Common myeloid progenitor, CD34-positive (primary cell): ENCODE measurements at places on chromosomes 3 and 15.

DNA sequence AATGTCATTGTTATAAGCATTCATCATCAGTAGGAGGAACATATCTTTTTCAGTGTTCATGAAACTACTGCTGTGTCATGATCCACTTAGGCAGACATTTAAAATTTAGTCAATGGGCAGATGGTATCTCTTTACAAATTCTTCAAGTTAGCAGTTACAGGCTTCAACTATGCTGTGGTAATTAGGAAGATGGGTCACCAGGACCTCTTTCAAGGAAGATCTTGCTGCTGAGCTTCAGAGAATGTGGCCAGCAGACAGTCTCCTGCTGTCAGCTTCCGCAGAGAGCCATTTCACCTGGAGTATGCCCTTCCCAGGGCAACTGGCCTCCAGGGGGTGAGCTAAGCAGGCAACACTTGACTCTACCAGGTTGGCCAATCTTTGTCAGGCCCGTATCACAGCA is 19.4 kb downstream of the IFT57 start:
- no peak for DNase-seq

DNA sequence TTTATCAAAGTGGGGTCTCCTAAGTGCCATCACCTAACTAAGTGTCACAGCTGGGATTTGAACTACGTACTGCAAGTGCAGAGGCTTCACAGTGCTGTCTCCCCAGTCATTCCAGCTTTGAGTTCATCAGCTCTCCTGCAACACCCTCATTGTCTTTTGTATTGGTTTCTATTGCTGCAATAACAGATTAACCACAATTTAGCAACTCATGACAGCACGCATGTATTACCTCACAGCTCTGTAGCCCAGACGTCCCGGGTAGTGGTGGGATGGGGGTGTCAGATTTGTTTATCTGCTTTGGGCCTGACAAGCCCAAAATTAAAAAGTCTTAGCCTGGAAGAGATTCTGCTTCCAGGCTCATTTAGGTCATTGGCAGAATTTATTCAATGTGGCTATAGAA is 220.5 kb upstream of the LRRN1 start:
- DNase-seq: no peak

DNA sequence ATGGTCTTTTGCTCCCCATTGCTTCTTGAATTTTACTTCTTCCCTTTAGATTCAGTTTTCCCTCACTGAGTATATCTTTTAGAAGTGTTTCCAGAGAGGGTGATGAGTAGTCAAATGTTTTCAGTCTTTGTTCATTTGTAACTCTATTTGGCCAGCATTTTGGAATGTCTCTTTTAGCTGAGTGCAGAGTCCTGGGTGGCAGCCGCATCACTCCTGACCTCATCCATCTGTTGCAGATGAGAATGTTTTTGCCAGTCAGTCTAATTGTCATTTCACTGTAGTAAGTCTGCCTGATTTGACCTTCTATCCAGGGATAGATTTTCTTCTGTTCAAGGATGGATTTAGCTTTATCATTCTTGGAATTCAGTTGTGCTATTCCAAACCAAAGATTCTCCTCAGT is 7.3 kb downstream of the SRPRB start:
- DNase-seq: no peak

GRCh38 chr3:143849854-143850549 is 1.7 kb upstream of the SLC9A9 start:
- no peak for DNase-seq

- no peak for DNase-seq
Measured at GRCh38 chr3:124034016-124034843, 42.3 kb upstream of the ROPN1 start.

DNA sequence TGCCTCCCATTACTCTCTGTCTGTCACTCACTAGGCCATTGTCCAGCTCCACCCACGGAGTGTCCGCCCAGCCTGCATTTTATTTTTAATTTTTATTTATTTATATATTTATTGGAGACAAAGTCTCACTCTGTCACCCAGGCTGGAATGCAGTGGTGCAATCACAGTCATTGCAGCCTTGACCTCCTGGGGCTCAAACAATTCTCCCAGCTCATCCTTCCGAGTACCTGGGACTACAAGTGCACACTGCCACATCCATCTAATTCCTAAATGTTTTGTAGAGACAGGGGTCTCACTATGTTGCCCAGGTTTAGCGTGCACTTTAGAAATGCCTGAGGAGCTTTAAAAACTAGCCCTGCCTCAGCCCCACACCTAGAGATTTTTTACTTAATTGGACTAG is 141.5 kb downstream of the LIPC start:
- DNase-seq: no peak

DNA sequence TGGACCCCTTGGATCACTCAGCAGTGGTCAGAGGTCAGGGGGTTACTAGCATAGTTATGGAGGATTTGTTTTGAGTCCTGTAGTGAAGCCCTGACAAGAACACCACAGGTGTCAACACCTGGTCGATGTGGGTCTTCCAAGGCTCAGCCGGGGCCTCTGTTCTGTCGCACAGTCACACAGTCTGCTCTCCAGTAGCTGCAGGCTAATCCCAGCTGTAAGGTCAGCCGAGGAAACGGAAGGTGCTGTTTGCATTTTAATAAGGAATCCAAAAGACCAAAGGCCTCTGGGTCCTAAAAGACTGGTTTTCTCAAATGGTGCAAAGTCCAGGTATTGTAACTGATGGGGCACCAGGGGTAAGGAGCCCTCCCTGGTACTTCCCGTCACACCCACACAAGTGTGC is 71.7 kb downstream of the RPLP1 start:
- DNase-seq: no peak

GRCh38 chr15:93974804-93975481 is 256.4 kb upstream of the MCTP2 start:
- no peak for DNase-seq

DNA sequence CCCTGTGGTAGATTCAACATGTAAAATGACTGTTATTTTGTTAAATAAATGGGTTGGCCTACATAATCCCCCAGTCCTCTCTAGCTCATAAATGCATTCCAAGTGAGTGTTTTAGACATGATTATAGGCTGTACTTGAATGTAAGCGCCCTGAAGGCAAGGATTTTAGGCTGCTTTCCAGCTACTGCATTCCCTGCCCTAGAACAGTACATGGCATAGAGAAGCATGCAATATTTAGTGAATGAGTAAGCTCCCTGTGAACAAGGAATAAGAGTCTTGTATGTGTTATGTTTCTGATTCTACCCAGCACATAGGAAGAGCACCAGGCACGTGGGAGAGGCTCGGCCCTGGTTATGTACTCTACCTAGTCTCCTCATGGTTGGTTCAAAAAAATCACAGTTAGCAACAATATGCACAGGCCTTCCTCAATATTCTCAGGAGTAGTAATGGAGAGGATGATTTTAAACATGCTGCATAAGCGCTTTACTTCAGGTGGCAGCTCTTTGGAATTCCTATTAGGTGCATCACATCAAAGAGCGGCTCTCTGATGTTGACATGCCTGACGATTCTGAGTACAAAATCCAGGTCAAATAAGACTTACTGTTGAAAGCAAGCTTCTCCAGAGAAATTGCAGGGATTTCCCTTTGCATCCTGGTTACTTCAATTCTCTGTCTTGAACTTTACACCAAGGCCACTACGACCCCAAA is 456.6 kb downstream of the MAGI1 start:
- no peak for DNase-seq

DNA sequence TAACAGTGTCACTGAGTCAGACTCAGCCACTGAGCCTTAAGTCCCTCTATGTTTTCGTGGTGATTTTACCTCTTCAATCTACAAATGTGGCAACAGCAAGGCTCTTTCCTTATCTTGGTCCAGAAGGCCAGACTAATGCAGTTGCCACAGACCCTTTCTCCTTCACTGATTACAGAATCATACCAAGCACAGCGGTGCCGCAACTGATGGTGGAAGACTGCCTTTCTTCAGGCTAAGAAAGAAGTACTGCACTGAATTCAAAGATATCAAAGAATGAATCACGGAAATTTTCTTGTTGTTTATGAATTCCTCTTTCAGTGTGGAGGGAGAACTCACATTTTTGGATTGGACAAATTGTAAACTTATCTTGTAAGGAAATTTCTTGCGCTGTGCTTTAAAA is 18.6 kb downstream of the DCP1A start:
- DNase-seq: peak; percentile 66

DNA sequence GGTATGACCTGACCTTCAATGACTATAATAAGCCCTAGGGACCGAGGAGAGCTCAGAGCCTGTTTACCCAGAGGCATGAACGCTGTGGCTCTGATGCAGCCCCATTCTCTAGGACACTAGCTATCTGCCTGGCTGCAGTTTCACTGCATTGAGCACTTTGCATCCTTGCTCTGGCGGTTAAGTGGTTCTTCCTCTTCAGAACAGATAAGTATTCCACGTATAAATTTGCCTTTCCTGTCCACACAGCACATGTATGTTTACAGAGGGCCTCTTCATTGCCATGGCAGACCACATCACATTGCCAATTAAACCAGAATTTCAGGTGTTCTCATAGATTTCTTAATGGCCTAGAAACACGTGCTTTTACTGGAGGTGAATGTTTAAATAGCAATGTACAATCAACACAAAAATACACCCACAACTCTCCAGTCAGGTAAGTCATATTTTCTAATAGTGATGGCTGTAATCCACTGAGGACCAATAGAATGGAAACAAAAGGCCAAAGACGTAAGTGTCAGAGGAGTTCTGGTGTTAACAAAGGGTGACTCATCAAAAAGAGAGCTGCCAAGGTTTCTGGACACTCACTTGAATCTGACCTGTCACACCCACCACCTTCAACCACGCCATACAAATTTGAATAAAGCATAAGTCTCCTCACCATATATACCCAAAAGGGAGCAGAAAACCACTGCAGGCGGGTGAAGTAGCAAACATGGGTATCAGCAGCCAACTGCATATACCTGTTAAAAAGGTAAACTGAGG is 553.4 kb downstream of the OCA2 start:
- no peak for DNase-seq

- DNase-seq: no peak
Measured at GRCh38 chr3:147775816-147776530, 366.8 kb downstream of the ZIC1 start.

- DNase-seq: no peak
Measured at GRCh38 chr3:13332158-13332557, 88.0 kb downstream of the NUP210 start.

DNA sequence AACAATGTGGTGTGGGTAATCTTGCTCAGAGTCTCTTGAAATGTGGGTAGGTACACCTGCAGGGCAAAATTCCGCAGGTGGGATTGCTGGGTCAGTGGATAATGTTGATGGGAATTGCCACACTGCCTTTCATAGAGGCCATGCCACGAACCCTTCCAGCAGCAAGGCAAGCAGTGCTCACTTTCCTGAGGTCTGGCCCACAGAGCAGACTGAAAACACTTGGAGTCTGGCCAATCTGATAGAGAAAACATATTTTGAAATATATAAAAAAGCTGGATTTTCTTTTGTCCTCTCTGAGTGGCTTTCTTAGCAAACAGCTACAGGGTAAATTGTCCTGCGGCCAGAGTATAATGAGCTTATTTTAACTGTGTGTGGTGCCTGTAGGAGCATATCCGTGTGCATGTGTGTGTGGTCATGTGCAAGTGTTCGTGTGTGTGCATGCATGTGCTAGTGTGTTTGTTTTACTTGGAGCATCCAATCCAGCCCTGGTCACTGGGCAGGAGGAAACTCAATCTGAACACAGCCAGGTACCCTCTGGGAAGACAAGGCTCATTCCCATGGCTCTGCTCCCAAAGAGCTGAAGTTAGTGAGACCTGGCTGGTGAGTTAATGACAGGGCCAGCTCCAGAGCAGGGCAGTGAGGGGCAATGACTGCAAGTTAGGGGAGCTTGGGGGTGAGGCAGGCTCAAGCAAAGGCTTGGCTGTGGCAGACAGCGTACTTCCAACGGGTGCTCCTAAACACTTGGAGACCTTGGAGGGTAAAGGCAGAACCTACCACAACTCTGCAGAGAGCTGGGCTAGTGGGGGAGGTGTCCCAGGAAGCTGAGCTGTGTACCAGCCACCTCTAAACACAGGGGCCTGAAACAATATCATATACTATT is 91.3 kb downstream of the PLXNA1 start:
- no peak for DNase-seq

DNA sequence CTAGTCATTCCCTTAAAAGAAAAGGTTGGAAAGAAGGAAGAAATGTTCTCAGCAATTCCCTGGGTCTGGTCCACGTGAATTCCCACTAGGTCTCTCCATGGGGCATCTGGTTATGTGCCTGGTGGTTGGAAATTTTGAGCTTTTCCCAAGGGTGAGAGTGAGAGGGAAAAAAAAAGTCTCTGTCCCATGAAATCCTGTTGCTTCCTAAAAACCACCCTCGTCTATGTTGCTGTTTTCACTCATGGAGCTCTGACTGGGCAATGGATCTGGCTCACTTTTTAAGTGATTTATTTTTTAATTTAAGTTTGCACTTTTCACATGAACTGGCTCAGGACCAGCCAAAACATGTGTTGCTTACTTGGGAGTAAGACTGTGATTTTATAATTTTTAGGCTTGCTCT is 190.1 kb downstream of the CHST2 start:
- DNase-seq: no peak

DNA sequence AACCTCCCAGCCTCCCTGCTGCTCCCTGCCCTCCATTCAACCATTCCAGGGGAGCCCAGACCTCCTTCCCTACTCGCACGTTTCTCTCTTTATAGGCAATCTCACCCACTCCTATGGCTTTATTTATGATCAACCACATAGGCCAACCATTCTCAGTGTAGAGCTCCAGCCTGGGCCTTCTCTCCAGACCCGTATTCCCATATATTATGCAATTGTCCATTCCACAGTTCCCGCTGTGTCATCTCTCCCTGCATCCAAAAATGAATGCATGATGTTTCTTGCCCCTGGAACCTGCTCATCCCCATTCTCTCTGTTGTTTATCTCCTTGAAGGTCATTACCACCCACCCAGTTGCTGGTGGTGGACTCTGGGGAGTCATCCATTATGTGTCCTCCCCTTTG is 140.7 kb downstream of the LIPC start:
- no peak for DNase-seq

DNA sequence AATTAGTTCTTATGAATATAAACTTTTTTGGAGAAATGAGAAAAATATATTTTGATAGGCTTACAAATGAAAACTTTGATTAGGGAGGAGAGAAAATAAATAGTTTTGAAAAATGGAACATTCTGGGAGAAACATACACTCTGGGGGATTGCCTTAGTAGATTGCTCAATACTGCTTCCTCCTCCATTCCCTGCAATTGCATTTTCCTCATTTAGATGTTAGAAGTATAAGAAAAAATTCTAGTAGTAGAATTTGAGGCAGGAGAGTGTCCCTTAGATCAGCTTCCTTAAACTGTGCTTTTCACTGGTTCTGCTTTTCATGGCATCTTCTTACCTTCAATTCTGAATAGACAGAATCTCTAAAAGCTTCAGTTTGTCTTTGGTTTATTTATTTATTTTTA is 46.2 kb upstream of the CTDSPL2 start:
- DNase-seq: peak; percentile 26

GRCh38 chr3:41688595-41689380 is 273.1 kb downstream of the ULK4 start:
- no peak for DNase-seq

DNA sequence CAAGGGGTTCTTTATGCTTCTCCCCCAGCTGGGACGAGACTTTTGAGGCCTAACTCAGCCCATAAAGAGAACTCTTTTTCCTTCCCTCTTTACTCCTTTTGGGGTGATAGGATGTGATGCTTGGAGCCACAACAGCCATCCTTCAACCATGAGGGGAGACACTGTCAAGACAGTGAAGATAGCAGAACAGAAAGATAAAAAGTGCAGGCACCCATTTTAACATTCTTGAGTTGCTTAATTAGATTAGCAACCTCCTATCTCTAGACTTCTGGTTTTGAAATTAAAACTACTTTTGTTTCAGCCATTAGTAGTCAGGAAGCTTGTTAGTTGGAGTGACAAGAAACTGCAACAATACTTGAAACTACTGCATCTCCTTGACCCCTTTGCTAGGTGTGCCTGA is 6.5 kb downstream of the GPR27 start:
- no peak for DNase-seq

- DNase-seq: no peak
Measured at GRCh38 chr15:54816401-54816800, 380.3 kb downstream of the RSL24D1 start.
